ENCODE measurements at places on chromosomes 2 and 18. TPM values are rescaled to one million over a fixed set of nuclear protein-coding genes. Genes with fewer than 3 reads are reported as not detected.

The RAD51AP2 gene
- total RNA-seq: not detected

The DYNAP gene
- total RNA-seq: not detected

The NIF3L1 gene
- total RNA-seq: 13.5 TPM

The RIT2 gene
- total RNA-seq: not detected

The FN1 gene
- 8,511 TPM for total RNA-seq

The CCDC102B gene
- total RNA-seq: 8.2 TPM

The PSTPIP2 gene
- 8.9 TPM for total RNA-seq

The NPAS2 gene
- 15.8 TPM for total RNA-seq

The SLC5A6 gene
- total RNA-seq: 24.6 TPM

The AP1S3 gene
- 6.7 TPM for total RNA-seq

The APCDD1 gene
- total RNA-seq: 0.12 TPM

The TFPI gene
- 182 TPM for total RNA-seq

The RABL2A gene
- total RNA-seq: 8.1 TPM

The B3GNT7 gene
- 0.44 TPM for total RNA-seq

The TCF23 gene
- not detected for total RNA-seq

The NGEF gene
- 0.47 TPM for total RNA-seq

The MYOM1 gene
- 0.15 TPM for total RNA-seq

The PROKR1 gene
- total RNA-seq: not detected

The AGPS gene
- 53.9 TPM for total RNA-seq

The IER3IP1 gene
- total RNA-seq: 15.9 TPM

The KANSL1L gene
- total RNA-seq: 9.2 TPM

The SERPINB4 gene
- not detected for total RNA-seq

The FBXO48 gene
- 0.19 TPM for total RNA-seq

The CDCA7 gene
- 6.3 TPM for total RNA-seq

The TMEM37 gene
- total RNA-seq: 5.5 TPM

The BMP10 gene
- total RNA-seq: not detected

The MARCO gene
- total RNA-seq: not detected

The SLC30A3 gene
- 6.5 TPM for total RNA-seq

The APLF gene
- total RNA-seq: 2.4 TPM

The POTEF gene
- 0.06 TPM for total RNA-seq

The CD28 gene
- total RNA-seq: 0.12 TPM

The LAMA1 gene
- 3.1 TPM for total RNA-seq

The CYTIP gene
- total RNA-seq: 0.82 TPM

The OBSL1 gene
- 20.6 TPM for total RNA-seq
